Stimulated activated memory B cell treated with anti-CD40 and anti-IgM and Interleukin-4, amounts not matched to agents 10 μg/mL and 1 μg/mL and 100 μg/mL, for 72 hours (primary cell): ENCODE measurements at places on chromosomes 16 and 17.

- peak; percentile 92 for ATAC-seq
Observed at GRCh38 chr16:13957197-13958078, 37.5 kb downstream of the ERCC4 start.

DNA sequence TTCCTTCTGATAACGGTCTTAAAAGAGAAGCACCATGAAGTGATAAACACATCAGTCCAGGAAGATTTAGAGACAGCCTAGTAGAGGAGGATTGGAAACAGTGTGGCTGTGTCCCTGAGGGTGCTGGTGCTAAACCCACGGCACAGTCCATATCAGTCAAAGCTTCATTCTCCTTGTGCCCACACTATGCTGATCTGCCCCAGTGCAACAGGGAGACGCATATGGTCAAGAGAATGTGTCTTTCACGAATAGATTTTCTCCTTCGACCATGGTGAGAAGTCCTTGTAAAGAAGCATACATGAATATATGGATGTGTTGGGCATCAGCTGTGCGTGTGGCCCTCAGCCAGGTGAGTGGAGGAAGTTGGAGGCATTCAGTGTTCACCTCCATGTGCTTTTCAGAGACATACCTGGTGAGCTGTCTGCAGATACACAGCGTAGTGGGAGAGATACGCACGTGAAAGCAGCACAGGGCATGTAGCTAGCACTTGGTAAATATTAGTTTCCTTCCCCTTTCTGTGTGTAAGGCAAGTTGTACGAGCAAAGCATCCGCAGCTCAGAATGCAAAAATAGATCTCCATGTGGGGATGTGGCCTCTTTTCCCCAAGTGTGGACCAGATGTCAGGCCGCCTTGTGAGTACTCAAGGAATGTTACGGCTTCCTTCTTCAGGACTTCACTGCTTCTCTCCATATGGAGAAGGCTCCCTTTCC lies 29.4 kb downstream of the HLF start:
- peak; percentile 45 for ATAC-seq

- ATAC-seq = peak; percentile 89
Observed at GRCh38 chr16:70430667-70431536, 8.0 kb downstream of the ST3GAL2 start.

DNA sequence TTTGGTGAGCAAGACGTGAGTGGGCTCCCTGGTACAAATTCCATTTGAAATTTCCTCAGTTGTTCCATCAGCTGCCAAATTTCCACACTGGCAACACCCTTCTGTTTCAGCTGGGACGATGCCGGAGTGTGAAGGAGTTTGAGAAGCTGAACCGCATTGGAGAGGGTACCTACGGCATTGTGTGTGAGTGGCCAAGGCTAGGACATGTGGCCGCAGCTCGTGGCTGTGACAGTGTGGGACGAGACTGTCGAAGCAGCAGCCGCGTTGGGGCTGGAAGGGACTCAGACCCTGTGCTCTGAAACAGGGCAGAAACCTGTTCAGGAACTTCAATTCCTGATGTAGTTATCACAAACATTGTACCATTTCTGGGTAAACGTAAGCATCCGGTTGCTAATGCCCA lies 2.7 kb downstream of the CDK10 start:
- ATAC-seq = no peak

- no peak for ATAC-seq
Observed at GRCh38 chr16:19837984-19838707, 46.5 kb downstream of the GPRC5B start.

DNA sequence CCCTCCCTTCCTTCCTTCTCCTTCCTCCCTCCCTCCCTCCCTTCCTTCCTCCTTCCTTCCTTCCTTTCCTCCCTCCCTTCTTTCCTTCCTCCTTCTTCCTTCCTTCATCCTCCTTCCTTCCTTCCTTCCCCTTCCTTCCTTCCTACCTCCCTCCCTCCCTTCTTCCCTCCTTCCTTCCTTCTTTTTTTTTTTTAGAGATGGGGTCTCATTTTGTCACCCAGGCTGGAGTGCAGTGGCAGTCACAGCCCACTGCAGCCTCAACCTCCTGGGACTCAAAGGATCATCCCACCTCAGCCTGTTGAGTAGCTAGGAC lies 44.6 kb downstream of the COX4I1 start:
- ATAC-seq = no peak

DNA sequence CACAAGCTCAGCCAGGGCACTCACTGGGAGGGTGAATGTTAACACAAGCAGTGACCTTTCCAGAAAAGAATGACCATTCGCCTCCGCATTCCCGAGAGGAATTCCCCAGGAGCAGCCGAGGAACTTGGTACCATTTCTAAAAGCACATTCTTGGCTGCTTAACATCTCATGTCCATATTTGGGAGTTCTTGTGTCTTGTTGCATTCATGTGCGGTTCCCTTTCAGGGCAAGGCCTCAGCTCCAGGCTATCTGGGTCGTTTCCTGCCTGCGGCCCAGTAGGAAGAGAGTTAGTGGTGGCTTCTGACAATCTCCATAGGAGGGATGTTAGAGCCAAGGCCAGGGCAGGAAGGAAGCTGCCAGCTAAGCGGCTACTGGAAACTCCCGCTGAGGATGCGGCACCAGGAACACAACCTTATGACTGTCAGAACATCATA lies 27.8 kb upstream of the MEAK7 start:
- no peak for ATAC-seq

DNA sequence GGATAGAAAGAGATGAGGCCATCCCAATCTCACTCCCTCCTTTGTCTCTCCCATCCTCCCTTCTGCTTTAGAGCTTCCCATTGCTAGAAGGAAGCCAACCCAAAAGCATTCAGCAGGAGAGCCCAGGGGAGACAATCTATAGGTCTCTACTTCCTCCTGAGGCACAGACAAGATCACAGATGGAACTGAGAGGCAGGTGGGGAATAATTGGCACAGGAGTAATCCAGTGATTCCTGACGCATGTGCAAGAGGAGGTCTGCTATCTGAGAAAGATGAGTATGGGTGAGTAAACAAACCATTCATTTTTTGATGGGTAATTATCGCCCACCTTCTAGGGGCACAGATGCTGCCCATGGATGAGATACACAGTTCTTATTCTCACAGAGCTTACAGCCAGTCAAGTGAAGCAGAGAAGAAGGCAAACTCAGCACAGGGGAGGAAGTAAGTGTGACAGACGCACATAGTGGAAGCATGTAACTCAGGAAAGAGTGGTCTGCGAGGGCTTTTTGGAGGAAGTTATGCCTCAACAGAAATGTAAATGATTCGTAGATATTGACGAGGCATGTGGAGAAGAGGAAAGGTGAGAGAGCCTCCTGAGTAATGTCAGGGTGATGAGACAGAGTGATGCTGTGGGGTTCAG lies 88.9 kb upstream of the HLF start:
- ATAC-seq = peak; percentile 84

DNA sequence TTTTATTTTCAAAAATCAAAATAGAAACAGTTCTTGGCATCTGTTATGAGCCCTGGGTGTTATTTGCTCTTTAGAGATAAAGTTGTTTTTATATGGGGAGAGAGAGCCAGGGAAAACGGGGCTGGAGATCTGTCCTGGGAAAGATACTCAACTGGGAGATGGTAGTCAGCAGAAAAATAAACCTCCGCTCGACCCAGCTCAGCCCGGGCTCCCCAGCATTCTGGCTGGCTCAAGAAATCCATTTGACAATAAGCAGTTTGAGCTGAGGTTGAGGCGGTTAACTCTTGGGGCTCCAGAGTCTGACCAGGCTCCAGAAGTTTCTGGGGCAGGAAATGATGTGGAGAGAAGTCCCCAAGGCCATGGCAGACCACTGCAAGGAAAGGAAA lies 151.9 kb downstream of the IRX5 start:
- ATAC-seq = no peak

DNA sequence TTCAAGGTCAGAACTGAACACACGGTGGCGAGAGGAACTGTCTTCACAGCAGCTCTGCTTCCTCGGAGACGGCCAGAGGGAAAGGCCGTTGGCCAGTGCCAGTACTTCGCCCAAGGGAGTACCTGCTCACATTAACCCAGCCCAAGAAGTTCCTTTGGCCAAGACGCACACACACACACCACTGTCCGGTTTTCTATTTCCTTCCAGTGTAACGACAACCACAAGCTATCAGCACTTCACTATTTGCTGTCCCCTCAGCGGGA lies 744 bp upstream of the GGNBP2 start:
- no peak for ATAC-seq

DNA sequence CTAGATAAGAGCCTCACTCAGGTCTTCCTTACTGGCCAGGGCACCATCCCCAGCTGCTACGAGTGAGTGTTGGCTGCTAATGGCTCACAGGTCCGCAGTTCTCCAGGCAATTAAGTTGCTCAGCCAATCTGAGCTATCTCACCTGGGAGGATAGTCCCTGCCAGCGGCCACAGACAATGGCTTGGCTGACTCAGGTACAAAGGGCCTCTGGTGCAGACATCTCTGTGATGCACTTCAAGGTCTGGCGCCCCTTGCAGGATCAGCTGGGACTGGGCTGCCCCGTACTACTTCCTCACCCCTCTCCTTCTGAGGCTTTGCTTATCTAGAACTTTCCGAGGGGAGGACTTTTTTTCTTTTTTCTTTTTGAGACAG lies 49.2 kb upstream of the EMP2 start:
- ATAC-seq = no peak

DNA sequence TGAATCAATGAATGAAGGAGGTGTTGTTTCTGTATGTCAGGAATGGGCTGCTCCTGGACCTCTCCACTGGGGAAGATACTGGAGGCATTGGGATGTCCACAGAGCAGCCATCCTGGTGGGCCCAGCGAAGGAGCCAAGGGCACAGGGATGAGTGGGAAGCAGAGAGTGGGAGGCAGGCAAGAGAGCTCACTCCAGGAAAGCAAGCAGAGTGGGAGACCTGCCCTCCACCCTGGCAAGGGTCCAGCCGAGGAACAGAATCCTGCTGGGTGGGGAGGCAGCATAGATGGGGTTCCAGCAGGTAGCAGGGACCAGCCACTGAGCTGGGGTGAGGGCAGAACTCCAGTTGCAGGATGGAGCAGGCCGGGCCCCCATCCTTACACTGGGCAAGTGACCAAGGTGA lies 71.9 kb upstream of the AMZ2 start:
- ATAC-seq = no peak

- no peak for ATAC-seq
Observed at GRCh38 chr17:55390364-55390977, 31.2 kb downstream of the MMD start.

- ATAC-seq = no peak
Observed at GRCh38 chr16:61892531-61892930, 143.7 kb downstream of the CDH8 start.

DNA sequence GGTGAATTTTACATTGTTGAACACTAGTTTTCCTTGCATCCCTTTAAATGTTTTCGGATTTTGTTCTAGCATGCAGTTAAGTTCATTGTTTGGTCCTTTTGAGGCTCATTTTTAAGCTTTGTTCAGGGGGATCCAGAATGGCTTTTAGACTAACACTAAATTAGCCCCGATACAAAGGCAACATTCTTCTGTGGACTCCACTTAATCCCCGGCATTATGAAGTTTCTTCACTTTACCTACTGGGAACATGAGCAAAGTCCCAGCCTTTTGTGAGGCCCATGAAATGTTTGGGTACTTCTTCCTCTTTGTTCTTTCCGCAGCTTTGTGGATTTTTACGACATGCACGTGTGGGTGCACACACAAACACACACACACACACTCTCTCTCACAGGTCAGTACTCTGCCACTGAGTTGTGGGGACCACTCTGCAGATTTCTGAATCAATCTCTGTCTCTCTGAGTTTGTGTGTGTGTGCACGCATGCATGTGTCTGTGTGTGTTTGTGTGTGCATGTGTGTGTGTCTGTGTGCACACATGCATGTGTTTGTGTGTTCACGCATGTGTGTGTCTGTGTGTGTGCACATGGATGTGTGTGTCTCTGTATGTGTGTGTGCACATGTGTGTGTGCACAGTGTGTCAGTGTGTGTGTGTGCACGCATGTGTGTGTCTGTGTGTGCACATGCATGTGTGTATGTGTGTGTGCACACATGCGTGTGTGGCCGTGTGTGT lies 240.4 kb upstream of the TNRC6C start:
- no peak for ATAC-seq

- ATAC-seq = peak; percentile 56
Observed at GRCh38 chr17:29005936-29006511, at the start of gene SEZ6. Gene SEZ6, minus strand, starts transcription at chr17:29006033. Its CDS starts 164 bp downstream, at chr17:29005869.

- no peak for ATAC-seq
Observed at GRCh38 chr16:2698965-2699750, 16.8 kb downstream of the KCTD5 start.

DNA sequence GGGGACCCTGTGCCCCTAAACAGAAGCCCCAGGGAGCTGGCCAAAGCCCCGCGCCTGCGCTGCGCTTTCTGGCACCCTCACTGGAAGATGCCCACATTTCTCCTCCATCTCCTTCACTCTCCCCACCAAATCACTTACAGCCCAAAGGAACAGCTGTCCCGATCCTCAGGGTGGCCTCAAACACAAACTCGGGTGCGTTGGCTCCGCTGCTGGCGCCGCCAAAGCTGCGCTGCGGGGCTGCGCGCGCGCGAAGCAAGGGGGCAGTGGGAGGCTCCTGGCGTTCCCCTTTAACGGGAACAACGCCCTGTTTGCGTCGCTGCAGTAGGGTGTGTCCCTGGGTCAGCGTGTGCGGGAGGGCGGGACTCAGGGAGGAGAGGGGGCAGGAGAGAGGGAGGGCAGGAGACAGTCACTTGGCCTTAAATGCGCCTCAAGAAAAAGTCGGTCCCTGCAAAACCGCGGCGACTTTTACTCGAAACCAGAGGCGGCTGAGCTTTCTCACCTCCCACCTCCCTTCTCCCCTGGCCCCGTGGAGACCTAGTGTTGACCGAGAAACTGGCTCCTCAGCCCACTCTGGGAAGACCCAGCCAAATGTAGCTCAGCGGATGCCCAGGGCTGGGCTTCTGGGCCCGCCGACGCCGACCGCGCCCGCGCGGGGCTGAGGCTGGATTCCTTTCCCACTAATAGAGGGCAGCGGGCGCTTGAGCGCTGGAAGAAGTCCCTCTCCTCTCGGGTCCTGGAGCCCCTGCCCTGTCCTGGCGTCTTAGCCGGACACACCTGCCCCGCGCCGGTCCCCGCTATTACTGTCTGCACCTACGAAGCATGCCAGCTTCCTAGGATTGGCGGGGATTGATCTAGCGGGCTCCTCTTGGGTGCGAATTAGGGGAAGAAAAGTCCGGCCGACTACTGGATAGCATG lies 2.6 kb downstream of the PMP22 start:
- ATAC-seq = no peak

GRCh38 chr17:10073941-10074340 lies 124.5 kb downstream of the GAS7 start:
- no peak for ATAC-seq

DNA sequence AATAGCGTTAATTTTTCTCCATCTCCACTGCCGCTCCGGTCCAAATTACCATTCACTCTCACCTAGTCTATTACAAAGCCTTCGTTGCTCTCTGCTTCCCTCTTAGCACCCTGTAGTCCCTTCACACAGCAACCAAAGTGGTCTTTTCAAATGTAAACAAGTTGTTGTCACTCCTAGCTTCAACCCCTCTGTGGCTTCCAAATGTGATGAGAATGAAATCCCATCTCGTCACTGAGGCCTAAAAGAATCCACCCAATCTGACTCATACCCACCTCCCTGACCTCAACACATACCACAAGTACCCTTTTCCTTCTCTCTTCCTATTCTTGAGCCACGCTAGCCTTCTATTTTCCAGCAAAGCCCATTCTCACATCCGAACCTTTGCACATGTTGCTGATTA lies 2.2 kb upstream of the PELP1 start:
- ATAC-seq = no peak
